ENCODE measurements at places on chromosomes 3 and 15.

DNA sequence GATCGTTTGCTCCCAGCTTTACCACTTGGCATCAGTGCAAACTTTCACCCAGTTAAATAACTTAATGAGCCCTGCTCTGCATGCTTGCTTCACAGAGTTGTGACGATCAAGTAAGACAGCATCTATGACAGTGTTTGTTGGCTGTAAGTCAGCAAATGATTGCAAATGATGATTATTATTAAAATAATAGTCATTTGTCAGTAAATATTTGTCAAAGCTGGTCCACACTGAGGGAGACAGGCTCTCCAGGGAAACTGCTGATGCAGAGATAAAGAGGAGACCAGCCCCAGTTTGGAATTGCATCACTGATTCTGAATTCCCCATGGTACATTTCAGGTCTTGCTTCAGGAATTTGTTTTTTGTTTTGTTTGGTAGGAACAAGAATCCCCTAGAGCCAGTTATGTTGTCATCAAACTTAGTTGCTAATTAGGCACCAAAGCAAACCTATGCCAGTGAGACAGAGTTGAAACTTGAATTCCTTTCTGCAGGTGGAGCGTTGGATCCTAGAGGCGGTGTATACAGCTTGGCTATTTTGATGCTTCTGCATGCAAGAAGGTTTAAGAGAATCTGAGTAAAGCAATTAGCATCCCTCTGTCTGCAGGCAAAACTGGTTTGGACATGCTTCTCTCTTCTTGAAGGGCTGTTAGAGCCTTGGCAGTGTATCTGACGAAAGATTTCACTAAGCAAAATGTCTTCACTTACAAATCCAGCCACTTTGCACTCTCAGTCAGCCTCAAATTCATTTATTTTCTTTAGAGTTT, 338.6 kb upstream of the TPRG1 start:
- H3K4me1 ChIP-seq: peaks cover 33% of the 10 kb centered on the region
- H3K4me3 ChIP-seq: no peak overlapping the region
- H3K27ac ChIP-seq: no peak overlapping the region
- no peaks in the 10 kb centered on the region for H3K27me3 ChIP-seq
- no peak for DNase-seq

GRCh38 chr15:82305621-82306048, 43.0 kb downstream of the SAXO2 start:
- no peak overlapping the region for H3K4me3 ChIP-seq
- H3K36me3 ChIP-seq: peaks cover 3% of the 10 kb centered on the region
- DNase-seq: peak; percentile 80
- no peak overlapping the region for H3K27ac ChIP-seq
- H3K27me3 ChIP-seq: peaks cover 6% of the 10 kb centered on the region

DNA sequence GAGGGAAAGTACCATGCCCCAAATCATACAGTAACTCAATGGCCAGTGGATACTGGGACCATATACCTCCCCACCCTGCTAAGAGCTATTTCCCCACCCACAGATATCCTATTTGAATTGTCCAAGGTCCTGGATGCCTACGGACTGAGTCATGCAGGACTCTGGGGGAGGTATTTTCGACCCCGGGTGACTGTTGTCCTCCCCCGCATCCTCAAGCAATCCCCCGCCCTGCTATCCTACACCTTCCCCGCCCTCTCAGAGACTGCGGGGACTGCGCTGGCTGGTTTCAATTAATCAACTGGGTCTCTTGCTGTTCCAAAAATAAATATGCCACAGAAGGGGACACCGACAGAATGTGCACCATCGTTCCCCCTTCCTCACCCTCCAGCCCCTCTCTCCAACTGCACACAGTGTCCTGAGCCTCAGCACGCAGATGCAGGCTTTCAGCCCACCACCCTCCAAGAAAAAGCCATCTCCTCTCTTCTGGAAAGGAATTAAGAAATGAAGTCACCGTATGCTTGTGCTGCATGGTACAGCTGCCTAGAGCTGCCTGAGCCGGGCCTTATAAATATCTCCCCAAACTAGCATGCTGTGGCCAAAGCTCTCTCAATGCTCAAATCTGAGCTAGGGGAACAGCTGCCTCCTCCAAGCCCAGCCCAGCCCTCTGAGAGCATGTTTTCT, 8.1 kb downstream of the CAV3 start:
- H3K27ac ChIP-seq: peak overlapping the region; percentile 79
- H3K4me3 ChIP-seq: peak overlapping the region; percentile 64
- H3K36me3 ChIP-seq: no peaks in the 10 kb centered on the region
- H3K27me3 ChIP-seq: no peaks in the 10 kb centered on the region
- peaks cover 38% of the 10 kb centered on the region for H3K4me1 ChIP-seq
- DNase-seq: no peak

DNA sequence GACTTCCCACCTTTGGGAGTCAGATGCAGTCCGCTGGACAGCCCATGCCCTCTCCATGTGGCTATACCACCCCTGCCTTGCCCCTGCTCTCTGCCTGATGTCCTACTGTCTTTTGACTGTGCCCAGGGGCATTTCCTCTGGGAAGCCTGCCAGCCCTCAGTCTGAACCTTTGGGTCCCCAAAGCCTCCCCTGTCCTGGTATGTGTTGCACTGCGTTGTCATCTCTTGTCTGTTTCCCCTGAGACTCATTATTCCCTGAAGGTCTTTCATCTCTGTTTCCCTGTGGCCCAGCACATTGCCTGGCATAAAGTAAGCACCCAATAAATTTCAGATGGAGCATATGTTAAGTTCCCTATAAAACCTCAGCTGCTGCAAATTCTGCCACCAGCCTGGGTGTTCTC, 236.6 kb upstream of the CTDSPL start:
- no peaks in the 10 kb centered on the region for H3K36me3 ChIP-seq
- DNase-seq: no peak
- H3K27ac ChIP-seq: no peak overlapping the region
- H3K27me3 ChIP-seq: peaks cover 25% of the 10 kb centered on the region

- H3K4me3 ChIP-seq: no peak overlapping the region
- no peak for DNase-seq
- H3K4me1 ChIP-seq: peaks cover 23% of the 10 kb centered on the region
- no peaks in the 10 kb centered on the region for H3K27me3 ChIP-seq
- no peaks in the 10 kb centered on the region for H3K36me3 ChIP-seq
Measured at GRCh38 chr3:143648708-143649107, 199.6 kb downstream of the SLC9A9 start.

GRCh38 chr3:10189557-10190354, 25.0 kb downstream of the IRAK2 start:
- H3K27me3 ChIP-seq: no peaks in the 10 kb centered on the region
- no peak for DNase-seq
- no peak overlapping the region for H3K4me3 ChIP-seq
- no peaks in the 10 kb centered on the region for H3K36me3 ChIP-seq
- peak overlapping the region; percentile 58 for H3K27ac ChIP-seq

DNA sequence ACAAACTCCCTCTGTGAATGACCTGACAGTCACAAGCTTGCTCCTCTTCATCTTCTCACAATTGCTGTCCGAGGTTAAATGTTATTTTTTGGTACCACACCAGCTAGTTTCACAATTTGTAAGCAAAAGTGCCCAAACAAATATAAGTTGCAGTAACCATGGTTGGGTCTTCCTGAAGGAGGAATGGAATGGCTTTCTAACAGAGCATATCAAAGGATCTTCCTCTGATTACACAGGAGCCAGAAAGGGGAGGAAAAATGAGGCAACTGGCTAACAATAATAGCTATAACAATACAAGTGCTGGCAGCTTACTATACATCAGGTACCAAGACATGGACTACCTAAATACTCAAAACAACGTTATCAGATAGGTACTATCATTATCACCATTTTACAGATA, 90.4 kb downstream of the WWTR1 start:
- H3K4me1 ChIP-seq: peaks cover 63% of the 10 kb centered on the region
- no peak for DNase-seq
- peaks cover 25% of the 10 kb centered on the region for H3K36me3 ChIP-seq
- no peak overlapping the region for H3K4me3 ChIP-seq
- H3K27ac ChIP-seq: peak overlapping the region; percentile 84
- H3K27me3 ChIP-seq: no peaks in the 10 kb centered on the region

DNA sequence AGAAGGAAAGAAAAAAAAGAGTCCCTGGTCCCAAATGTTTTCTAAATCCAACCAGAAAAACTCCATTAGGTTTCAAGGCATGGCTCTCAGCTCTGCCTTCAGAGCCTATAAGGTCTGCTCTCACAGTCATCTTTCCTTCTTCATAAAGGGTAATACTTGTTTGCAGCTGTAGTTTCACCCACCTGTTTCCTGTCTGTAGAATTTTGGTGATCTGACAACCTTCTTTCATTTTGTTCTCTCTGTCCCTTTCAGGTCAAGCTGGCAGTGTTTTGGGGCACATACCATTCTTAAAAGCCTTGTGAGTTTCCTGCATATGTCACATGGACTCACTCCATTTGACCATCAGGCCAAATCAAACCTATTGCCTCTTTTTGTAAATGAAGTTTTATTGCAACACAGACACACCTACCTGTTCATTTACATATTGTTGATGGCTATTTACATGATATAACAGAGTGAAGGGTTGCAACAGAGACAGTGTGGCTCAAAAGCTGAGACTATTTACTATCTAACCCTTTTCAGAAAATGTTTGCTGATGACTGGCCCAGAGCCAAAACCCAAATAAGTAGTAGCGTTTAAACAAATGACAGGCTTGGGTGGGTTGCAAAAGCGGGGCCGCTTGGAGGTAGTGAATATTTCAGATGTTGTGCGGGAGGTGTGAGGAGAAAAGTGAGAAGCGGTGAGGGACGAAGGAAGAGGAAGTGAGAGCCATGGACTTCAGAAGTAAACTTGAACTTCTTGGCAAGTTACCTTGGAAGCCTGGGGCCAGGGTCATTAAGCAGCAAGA, 292.7 kb upstream of the PROK2 start:
- H3K36me3 ChIP-seq: no peaks in the 10 kb centered on the region
- H3K4me1 ChIP-seq: no peaks in the 10 kb centered on the region
- no peak for DNase-seq
- no peak overlapping the region for H3K27ac ChIP-seq
- H3K27me3 ChIP-seq: peaks cover 49% of the 10 kb centered on the region
- no peak overlapping the region for H3K4me3 ChIP-seq

- DNase-seq: no peak
- no peak overlapping the region for H3K27ac ChIP-seq
- H3K4me1 ChIP-seq: peaks cover 7% of the 10 kb centered on the region
- H3K36me3 ChIP-seq: peaks cover 11% of the 10 kb centered on the region
- no peak overlapping the region for H3K4me3 ChIP-seq
- H3K27me3 ChIP-seq: peaks cover 32% of the 10 kb centered on the region
Measured at GRCh38 chr3:61616586-61616985, 55.2 kb downstream of the PTPRG start.

DNA sequence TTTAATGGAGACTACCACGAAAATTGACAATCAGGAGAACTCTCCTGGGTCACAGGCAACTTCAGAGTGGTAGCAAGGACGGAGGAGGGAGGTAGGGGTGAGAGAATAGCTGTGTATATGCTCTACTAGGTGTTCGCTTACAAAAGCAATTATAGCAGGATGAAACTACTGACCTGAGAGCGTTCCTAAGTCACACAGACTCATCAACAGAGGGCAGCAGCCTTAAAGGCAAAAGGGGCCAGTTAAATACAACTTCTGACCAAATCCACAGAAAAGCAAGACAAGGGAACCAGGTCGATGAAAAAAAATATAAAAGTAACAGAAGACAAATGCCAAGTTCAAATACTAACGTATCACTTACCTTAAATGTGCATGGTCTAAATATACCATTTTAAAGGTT, 894.6 kb downstream of the PLOD2 start:
- no peak for DNase-seq
- no peaks in the 10 kb centered on the region for H3K4me1 ChIP-seq
- no peaks in the 10 kb centered on the region for H3K36me3 ChIP-seq
- no peak overlapping the region for H3K4me3 ChIP-seq

All from osteocyte (in vitro differentiated cells).